ENCODE measurements at places on chromosomes 3 and 15.

DNA sequence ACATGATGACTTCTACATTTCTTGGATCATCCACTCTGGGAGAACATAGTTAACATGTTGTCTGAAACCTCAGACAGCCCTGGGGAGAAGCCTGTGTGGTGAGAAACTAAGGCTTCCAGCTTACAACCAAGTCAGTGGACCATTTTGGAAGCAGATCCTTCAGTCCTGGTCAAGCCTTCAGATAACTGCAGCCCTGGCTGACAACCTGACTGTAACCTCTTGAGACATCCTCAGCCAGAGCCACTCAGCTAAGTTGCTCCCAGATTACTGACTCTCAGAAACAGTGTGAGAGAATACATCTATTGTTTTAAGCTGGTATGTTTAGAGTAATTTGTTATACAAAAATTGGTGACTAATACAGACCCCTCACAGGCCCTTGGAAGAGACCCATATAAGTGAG, 50.9 kb upstream of the KPNA4 start:
- no peak overlapping the region for H3K27ac ChIP-seq
- no peak overlapping the region for H3K4me3 ChIP-seq
- no peaks in the 10 kb centered on the region for H3K36me3 ChIP-seq
- H3K27me3 ChIP-seq, result peaks cover 10% of the 10 kb centered on the region
- H3K4me1 ChIP-seq, result no peaks in the 10 kb centered on the region

DNA sequence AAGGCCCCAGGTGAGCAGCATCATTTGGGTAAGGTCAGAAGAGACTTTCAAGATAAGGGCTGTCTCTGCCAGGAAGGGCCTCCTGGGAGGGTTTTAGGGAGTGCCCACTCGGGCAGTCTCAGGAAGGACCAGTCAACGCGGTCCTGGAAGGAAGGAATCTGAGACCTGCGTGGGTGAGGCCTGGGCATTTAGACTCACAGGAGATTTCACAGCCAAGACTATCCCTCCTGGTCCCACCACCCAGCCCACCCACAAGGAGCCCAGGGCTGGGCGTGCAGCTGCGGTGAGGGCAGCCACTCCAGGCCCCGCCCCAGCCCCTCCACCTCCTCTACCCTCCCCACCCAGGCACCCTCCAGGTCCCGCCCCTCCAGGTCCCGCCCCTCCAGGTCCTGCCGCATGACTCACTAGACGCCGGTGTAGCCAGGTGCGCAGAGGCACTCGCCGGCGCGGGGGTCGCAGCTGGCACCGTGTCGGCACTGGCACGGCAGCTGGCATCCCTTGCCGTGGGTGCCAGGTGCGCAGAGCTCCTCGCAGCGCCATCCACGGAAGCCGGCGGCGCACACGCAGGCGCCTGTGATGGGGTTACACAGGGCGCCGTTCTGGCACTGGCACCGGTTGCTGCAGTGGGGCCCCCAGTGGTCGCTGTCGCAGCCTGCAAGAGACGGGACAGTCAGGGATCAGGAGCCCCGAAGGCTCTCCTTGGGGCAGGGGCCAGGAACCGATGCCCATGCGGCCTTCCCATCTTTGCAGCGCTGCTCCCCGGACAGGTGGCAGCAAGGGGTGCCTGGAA, 112.7 kb downstream of the RAB11A start:
- no peaks in the 10 kb centered on the region for H3K36me3 ChIP-seq
- H3K4me1 ChIP-seq, result peaks cover 13% of the 10 kb centered on the region
- peak overlapping the region; percentile 59 for H3K4me3 ChIP-seq
- H3K27ac ChIP-seq, result no peak overlapping the region
- peaks cover 7% of the 10 kb centered on the region for H3K27me3 ChIP-seq

DNA sequence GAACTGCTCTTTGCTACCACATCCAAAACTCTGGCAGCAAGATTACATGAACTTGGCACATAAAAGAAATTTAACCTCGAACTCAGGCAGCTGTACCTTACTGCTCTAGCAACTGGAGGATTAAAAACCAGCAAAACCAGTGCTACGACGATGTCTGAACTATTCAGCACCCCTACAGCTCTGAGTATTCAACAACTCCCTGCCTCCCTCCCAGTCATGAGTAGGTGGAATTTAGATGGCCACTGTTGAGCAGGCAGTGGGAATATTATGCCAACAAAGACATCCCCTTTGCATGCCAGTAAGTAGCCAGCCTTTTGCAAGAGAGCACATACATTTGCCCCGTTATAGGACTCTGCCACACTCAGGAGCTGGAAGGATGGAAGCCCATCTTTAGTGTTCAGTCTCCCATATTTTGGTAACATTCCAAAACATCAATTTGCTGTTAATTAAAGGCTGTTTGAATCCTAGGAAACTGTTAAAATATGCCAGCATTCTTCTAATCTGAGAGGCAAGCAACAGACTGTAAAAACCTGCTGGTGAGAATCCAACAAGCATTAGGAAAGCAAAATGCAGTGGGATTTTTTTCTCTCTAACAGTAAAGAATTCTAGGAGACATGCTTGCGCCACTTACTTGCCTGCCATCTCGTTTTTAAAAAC, 85.4 kb downstream of the ZNF385D start:
- no peaks in the 10 kb centered on the region for H3K27me3 ChIP-seq
- H3K27ac ChIP-seq, result no peak overlapping the region
- H3K36me3 ChIP-seq, result no peaks in the 10 kb centered on the region
- H3K4me1 ChIP-seq, result no peaks in the 10 kb centered on the region
- DNase-seq, result no peak

GRCh38 chr15:68725736-68726135, 95.0 kb downstream of the ANP32A start:
- H3K4me1 ChIP-seq, result no peaks in the 10 kb centered on the region
- no peak overlapping the region for H3K4me3 ChIP-seq
- H3K27me3 ChIP-seq, result peaks cover 5% of the 10 kb centered on the region
- H3K36me3 ChIP-seq, result no peaks in the 10 kb centered on the region

GRCh38 chr3:153165261-153165681, 3.2 kb downstream of the RAP2B start:
- H3K27me3 ChIP-seq, result no peaks in the 10 kb centered on the region
- peaks cover 39% of the 10 kb centered on the region for H3K4me1 ChIP-seq
- no peaks in the 10 kb centered on the region for H3K36me3 ChIP-seq
- H3K27ac ChIP-seq, result no peak overlapping the region
- H3K4me3 ChIP-seq, result peak overlapping the region; percentile 98

DNA sequence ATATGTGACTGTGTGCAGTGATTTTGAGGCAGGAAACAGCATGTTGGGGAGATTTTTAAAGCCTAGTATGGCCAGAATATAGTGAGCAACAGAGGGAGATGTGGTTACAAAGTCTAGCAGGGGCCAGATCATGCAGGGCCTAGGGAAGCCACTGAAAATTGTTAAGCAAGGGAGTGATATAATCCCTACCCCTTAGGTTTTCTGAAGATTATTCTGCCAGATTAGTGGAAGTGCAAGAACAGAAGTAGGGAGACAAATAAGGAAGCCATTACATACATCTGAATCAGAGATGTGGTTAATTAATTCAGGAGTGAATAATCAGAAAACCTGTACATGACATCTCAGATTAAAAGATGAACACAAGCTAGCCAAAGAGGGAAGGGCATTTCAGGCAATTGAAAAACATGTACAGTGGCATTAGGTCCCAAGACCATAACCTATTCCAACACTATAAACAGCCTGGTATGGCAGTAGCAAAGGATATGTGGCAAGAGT, 54.8 kb downstream of the MSL2 start:
- no peaks in the 10 kb centered on the region for H3K27me3 ChIP-seq
- peak overlapping the region; percentile 68 for H3K27ac ChIP-seq
- H3K4me3 ChIP-seq, result no peak overlapping the region
- DNase-seq, result no peak
- peaks cover 13% of the 10 kb centered on the region for H3K4me1 ChIP-seq

DNA sequence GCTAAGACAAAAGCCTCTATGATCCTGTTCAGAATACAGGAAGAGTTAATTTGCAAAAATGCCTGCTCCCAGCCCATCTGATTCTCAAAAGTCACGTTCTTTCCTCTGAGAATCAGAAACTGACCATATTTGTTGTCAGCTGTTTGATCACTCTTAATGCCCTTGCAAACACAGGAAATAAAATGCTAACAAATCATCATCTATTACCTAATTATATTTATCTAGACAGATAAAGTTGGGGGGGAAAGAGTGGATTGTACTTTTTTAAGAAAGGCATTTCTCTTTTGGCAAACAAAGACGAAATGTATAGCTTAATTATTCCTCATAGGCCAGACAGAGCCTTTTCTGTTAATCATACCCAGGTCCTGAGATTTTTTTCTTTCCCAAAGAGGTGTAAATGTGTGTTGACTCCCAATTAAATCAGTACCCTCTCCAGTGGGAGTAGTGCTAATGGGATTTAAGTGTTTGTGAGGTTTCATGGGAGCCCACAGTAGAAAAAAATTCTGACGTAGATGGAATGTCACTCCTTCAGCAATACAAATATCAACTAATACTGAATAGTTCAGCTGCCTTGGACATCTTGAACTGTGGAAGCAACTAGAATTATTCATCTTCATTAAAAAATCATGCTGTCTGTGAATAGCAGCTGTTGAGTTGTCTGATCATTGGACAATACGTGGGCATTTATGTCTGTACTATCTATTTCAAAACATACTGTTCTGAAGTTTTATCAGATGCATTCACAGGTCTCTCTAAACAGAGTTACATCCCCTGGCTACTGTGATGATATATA, 22.5 kb upstream of the BNIP2 start:
- peaks cover 9% of the 10 kb centered on the region for H3K27me3 ChIP-seq
- no peaks in the 10 kb centered on the region for H3K4me1 ChIP-seq
- H3K27ac ChIP-seq, result no peak overlapping the region

DNA sequence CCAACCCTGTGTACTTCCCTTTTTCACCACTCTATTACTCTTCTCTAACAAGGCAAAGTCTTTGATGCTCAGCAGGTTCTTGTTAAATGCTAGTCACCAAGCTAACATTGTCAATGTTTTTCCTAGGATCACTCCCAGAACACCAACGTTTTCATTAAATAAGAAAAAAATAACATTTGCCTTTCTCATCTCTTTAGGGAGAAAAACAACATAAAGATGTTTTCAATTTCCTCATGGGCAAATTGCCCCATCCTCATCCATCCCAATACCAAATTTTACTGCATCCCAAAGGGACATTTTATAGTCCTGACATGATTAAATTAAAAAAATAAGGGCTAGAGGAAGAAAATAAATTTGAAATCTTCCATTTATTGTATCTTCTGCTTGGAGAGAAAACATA, 106.5 kb downstream of the SUCNR1 start:
- H3K4me3 ChIP-seq, result no peak overlapping the region
- H3K36me3 ChIP-seq, result no peaks in the 10 kb centered on the region
- H3K4me1 ChIP-seq, result no peaks in the 10 kb centered on the region
- DNase-seq, result no peak

DNA sequence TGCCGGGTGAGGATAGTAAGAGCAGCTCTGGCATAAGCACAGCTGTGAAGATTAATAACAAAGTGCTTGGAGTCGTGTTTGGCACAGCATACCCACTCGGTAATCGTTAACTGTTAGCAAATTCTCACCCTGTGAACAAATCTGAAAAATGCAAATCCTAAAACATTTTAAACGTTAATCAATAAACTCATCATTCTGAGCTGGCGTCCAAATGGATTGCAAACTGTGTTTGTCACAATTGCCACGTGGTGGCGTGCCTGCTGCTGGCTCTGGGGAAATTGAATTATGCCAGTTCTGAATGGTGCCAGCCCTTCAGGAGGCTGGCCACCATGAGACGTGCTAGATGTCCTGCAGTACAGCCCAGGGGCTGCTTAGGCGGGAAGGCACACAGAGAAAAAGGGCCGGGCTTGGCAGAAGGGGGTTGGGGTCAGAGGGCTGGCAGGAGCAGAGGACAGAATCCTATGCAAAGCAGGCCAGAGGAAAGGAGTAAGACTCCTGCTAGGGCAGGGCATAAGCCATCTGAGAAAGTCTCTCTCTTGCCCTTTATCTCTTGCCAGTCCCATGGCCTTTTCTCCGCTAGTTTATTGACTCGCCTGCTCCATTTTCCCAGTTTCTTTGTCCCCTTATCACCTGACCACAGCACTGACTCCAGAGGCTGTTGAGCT, 22.1 kb upstream of the POLG start:
- peaks cover 2% of the 10 kb centered on the region for H3K4me1 ChIP-seq
- no peak overlapping the region for H3K4me3 ChIP-seq
- no peak overlapping the region for H3K27ac ChIP-seq
- H3K27me3 ChIP-seq, result peaks cover 39% of the 10 kb centered on the region
- no peak for DNase-seq

- no peak overlapping the region for H3K4me3 ChIP-seq
- H3K27ac ChIP-seq, result no peak overlapping the region
- no peak for DNase-seq
- H3K27me3 ChIP-seq, result peaks cover 15% of the 10 kb centered on the region
These were observed 84.2 kb upstream of the ABHD2 start for GRCh38 chr15:89003865-89004725.

GRCh38 chr3:171149526-171150116, 123.1 kb upstream of the SLC2A2 start:
- H3K4me3 ChIP-seq, result no peak overlapping the region
- H3K27ac ChIP-seq, result no peak overlapping the region
- DNase-seq, result no peak
- no peaks in the 10 kb centered on the region for H3K27me3 ChIP-seq
- H3K36me3 ChIP-seq, result peaks cover 4% of the 10 kb centered on the region
- H3K4me1 ChIP-seq, result no peaks in the 10 kb centered on the region

GRCh38 chr15:52783191-52783829, 6.8 kb downstream of the ONECUT1 start:
- H3K27me3 ChIP-seq, result peaks cover 18% of the 10 kb centered on the region
- H3K36me3 ChIP-seq, result no peaks in the 10 kb centered on the region
- no peak for DNase-seq
- H3K4me3 ChIP-seq, result no peak overlapping the region
- H3K27ac ChIP-seq, result peak overlapping the region; percentile 38

DNA sequence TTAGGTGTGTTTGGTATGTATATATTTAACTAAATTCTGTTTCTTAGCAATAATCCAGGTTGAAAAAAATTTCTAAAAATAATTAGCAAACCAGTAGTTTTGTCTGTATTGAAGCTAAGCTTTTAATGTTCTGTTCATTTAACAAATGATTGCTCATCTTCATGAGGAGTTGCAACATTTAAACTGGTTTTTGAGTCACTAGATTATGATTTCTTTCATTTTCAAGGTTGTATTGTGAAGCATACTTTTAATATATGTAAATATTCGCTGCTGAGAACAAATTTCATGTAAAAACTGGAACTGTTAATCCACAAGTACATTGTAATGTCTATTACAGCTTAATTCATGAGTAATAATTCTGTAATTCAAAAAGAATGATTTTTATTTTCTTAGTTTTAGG, 192.7 kb downstream of the MBNL1 start:
- peak overlapping the region; percentile 68 for H3K27ac ChIP-seq
- peaks cover 13% of the 10 kb centered on the region for H3K36me3 ChIP-seq
- no peak overlapping the region for H3K4me3 ChIP-seq
- no peak for DNase-seq
